KG1 (cell line): ENCODE measurements at places on chromosomes 16 and 17.

GRCh38 chr17:55740511-55741355 is 10.1 kb upstream of the PCTP start:
- no peak for DNase-seq

DNA sequence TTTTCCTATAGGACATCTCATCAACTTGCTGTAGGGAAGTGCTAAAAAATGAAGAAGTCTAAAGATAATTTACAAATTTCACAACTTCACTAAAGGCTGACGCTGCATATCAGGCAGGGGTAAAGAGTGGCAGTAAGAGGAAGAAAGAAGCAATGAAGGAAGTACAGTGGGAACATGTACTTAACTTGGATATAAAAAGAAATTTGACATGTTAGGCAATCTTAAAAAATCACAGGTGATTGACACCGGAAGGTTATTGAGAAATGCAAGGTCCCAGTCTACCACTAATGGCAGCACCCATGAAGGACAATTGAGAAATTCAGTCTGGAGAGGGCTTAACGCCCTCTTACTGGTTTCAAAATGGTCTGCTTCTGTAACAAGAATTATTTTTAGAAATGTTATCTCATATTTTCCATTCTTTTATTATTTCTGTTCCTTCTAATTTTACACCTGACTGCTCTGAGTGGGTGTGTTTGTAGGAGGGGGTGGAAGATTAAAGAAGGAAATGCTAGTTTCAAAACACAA is 358.1 kb downstream of the KCNJ2 start:
- DNase-seq = peak; percentile 5

GRCh38 chr17:45425984-45426413 is 6.7 kb downstream of the ARHGAP27 start:
- no peak for DNase-seq

GRCh38 chr16:62067981-62068380 is 31.7 kb upstream of the CDH8 start:
- DNase-seq = no peak

DNA sequence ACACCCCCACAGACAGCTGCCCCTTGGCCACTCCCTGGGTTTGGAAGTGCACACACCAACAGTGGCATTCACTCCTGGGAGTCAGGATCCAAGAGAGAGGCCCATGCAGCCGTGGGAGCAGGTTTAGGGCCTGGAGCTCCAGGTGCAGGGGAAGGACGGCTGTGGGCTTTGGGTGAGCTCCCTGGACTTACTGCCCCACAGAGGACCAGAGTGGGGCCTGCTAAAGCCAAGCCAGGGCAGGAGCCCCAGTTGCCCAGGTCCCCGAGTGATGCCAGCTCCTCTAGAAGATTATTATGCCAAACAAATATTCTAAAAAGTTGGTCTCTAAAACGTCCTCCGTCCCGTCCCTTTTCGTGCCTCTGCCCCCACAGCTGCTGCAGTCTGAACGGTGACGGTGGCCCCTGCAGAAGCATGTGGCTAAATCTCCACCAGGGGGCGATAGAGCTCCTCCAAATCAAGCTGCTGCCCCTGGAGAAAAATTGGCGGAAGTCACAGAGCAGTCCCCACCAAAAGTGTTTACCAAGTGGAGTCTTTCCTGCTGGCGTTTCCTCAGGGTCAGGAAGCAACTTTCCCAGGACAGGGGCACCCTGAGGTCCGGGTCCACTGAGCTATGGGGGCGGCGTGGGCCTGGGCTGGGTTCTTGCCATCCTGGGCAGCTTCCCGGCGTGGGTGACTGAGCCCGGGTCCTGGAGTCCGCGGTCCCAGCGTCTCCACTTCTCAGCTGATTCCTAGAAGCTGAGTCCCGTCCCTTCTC is 4.2 kb downstream of the ARMC7 start:
- DNase-seq = peak; percentile 82

- no peak for DNase-seq
Observed at GRCh38 chr17:10195090-10195805, 3.2 kb downstream of the GAS7 start.

- DNase-seq = no peak
Observed at GRCh38 chr17:32928586-32929535, 908 bp downstream of the TMEM98 start.

DNA sequence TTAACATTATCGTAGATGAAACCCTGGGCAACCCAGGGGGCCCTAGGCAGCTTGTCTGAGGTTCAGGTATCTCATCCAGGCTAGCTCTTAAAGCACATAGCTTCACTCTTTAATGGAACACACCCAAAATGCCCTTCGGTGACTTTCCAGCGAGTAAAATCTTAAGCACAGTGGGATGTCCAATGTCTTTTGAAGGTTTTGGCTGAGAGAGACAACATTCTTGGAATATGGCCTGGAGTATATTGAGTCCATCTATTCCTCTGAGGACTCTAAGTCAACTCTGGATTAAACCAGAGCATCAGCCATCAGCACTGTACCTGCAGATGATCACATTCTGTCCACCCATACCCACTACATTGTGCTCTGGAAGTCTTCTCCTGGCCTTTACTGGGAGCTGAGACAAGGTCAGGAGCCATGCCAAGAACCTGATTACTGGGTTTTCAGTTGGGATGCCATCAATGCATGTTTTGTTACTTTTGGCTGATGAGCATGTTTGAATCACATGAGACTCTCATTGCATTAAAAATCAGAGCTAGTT is 63.4 kb upstream of the CDH11 start:
- DNase-seq = no peak
